ENCODE measurements at places on chromosomes 1 and 21.

GRCh38 chr1:78229344-78229743 lies 183.6 kb downstream of the GIPC2 start:
- no peak for DNase-seq

DNA sequence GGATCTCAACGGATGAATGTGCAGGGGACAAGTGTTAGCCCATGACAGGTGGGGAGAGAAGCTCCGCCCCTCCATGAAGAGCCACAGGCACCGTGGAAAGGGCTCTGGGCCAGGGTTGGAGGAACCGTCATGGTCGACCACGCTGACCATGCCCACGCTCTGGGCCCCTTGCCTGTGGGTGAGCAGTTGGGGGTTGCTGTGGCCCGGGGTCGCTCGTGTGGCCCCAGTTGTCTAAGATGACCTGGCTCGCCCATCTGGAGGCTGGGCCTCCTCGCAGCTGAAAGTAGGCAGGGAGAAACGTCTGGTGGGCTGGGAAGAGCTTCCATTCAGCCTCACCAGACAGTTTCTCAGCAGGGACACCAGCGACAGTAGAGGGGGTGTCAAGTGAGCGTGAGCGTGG lies 13.1 kb upstream of the UTS2 start:
- DNase-seq = no peak

GRCh38 chr1:119046785-119047438 lies 58.8 kb upstream of the TBX15 start:
- DNase-seq = no peak

- DNase-seq = no peak
Observed at GRCh38 chr1:2132222-2133038, 62.1 kb downstream of the FAAP20 start.

- no peak for DNase-seq
Observed at GRCh38 chr21:41490330-41490729, 17.6 kb downstream of the TMPRSS2 start.

- no peak for DNase-seq
Observed at GRCh38 chr21:19830446-19830845, 1167.8 kb upstream of the NCAM2 start.

DNA sequence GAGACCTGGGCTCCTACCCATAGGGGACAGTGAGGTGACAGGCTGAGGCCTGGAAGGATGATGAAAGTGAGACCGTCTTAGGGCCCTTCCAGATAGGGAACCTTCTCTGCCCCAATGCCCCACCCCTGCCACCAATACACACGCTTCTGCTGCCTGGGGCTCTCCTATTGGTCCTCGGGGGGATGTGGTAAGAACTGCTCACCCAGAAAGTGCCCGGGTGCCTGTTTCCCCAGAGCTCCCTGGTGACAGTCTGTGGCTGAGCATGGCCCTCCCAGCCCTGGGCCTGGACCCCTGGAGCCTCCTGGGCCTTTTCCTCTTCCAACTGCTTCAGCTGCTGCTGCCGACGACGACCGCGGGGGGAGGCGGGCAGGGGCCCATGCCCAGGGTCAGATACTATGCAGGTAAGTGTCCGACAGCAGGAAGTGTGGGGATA lies 948 bp downstream of the SEMA4A start:
- peak; percentile 96 for DNase-seq

GRCh38 chr1:222455188-222455879 lies 92.6 kb downstream of the HHIPL2 start:
- DNase-seq = peak; percentile 85

DNA sequence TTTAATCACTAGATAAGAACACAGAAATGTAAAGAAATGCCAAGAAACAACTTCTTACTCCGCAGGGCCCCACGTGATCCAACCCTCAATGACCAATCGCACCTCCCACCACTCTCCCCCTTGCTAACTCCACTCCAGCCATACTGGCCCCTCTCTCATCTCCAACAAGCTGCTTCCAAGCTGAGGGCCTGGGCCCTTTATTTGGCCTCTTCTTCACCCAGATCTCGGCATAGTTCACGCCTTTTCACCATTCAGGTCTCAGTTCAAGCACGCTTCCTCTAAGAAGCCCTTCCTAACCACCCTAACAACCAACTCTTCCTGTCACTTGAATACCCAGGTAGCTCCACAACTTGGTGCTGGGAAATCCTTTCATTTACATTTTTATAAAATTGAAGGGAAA lies 110.7 kb downstream of the TGFBR3 start:
- no peak for DNase-seq

DNA sequence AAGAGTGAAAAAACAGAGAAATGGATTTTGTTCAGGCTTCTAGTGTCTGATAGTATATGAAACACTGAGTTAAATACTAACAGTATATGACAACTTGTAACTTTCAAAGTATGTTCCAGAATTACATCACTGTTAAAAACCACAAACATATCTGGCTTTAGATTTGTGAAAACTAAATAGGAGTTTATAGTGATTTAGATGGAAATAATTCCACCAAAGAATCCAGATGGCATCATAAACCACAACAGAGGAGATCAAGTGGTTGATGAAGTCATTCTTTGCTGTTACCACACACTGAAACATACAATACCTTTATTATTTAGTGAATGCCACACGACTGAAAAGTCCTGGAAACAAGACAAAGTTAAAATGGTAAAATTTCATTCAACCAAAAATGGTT lies 37.2 kb downstream of the ALG14 start:
- DNase-seq = no peak

GRCh38 chr1:114249691-114250090 lies 96.0 kb upstream of the SYT6 start:
- DNase-seq = no peak

- no peak for DNase-seq
Observed at GRCh38 chr1:177302357-177303044, 131.7 kb downstream of the BRINP2 start.

DNA sequence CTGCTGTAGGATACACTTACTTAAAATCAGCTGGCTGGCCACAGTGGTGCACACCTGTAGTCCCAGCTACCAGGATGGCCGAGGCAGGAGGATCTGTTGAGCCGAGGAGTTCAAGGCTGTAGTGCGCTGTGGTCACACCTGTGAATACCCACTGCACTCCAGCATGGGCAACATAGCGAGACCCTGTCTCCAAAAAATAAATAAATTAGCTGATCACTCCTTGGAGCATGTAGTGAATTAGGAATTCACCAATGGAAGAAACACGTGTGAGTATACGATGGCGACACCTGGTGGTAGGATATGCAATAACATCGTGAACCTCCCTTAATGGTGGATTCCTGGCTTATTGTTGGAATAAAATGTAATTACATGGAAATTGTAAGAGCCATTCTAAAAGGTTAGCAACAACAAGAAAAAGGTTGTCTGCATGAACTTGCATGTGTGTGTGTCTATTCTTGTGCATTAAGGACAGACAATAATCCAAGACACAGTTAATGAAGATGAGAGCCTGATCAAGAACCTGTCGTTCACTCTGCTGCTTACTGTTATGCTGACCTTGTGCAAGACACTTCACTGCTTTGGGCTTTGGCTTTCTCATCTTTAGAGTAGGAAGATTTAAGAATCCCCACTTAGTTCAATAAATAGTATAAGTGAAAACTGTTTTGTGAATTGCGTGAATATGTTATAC lies 38.6 kb upstream of the COX20 start:
- peak; percentile 20 for DNase-seq

DNA sequence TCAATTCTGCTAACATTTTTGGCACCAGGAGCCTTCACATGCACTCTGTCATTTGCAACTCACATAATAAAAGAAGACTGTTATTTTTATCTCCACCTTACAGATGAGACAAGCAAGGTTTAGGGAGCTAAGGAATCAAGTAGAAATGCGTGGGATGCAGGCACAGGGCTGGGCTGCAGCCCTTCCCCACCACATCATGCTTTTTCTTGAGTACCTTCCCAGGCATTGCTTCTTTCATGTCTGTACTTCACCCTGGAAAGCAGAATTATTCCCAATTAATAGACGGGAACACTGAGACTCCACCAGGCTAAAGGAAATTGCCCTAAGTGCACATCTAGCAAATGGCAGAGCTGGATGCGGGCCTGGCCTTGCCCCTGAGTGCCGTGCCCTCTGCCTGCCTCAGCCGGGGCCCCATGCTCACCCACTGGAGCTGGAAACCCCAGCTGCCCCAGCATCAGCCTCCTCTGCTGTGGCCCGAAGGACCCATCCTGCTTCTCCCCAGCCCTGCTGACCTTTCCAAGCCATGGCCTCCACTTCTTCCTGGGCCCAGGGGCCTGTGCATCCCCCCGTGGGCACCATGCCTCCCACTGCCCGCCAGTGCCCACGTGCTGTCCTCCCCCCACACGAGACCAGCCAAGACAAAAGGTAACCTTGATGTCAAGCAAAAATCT lies 257.5 kb downstream of the TOMM20 start:
- DNase-seq = no peak

- no peak for DNase-seq
Observed at GRCh38 chr21:46411691-46412090, 47.0 kb upstream of the DIP2A start.

- DNase-seq = no peak
Observed at GRCh38 chr1:202579806-202580205, 130.4 kb downstream of the SYT2 start.

- DNase-seq = no peak
Observed at GRCh38 chr1:7379441-7379971, 391.6 kb upstream of the VAMP3 start.

DNA sequence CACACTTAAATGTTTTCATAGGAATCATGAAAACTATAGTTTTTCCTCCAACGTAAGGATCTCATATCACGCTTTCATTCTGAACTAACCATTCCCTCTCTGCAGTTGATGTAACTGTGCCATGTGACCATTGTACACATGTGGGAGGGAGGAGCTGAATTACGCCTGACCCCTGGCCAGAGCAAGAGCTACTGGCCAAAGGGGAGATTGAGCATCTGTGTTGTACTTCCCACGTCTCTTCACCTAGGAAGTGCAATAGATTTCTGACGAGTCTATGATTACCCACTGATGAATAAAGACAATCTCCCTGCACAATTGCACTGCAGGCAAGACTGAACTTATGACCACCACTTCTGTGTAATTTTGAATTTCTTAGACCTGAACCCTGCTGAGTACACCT lies 24.0 kb downstream of the PTPRC start:
- no peak for DNase-seq
